ENCODE measurements at places on chromosomes 11 and 22. TPM values are rescaled to one million over a fixed set of nuclear protein-coding genes. Genes with fewer than 3 reads are reported as not detected.
A peak's percentile ranks its signal among the peaks of the same experiment; 100 is the strongest.

GTSE1 gene
- total RNA-seq = 31.9 TPM

OR8K1 gene
- not detected for total RNA-seq

MMP8 gene
- not detected for total RNA-seq

APOBEC3B gene
- 23.3 TPM for total RNA-seq

TRIOBP gene
- total RNA-seq = 128 TPM

MAPK12 gene
- 33.8 TPM for total RNA-seq

ADAMTS8 gene
- not detected for total RNA-seq

ABCG4 gene
- total RNA-seq = 0.06 TPM

MOGAT2 gene
- total RNA-seq = not detected

INSC gene
- 10.6 TPM for total RNA-seq

APOBEC3H gene
- 0.26 TPM for total RNA-seq

TRPC6 gene
- not detected for total RNA-seq

GRCh38 chr11:134086376-134086775 is 17.5 kb downstream of the JAM3 start:
- DNase-seq = no peak

GRCh38 chr22:42688241-42689211 is 32.1 kb downstream of the A4GALT start:
- peak; percentile 96 for DNase-seq

GRCh38 chr11:120529214-120529613 is 17.7 kb downstream of the GRIK4 start:
- no peak for DNase-seq

- no peak for DNase-seq
Measured at GRCh38 chr11:66467034-66467659, 442 bp downstream of the PELI3 start.

GRCh38 chr22:37634417-37634924 is 5.0 kb upstream of the SH3BP1 start:
- no peak for DNase-seq

- DNase-seq = no peak
Measured at GRCh38 chr11:83520849-83521248, 234.7 kb upstream of the CCDC90B start.

GRCh38 chr11:119608781-119609180 is 120.2 kb downstream of the NECTIN1 start:
- DNase-seq = no peak

DNA sequence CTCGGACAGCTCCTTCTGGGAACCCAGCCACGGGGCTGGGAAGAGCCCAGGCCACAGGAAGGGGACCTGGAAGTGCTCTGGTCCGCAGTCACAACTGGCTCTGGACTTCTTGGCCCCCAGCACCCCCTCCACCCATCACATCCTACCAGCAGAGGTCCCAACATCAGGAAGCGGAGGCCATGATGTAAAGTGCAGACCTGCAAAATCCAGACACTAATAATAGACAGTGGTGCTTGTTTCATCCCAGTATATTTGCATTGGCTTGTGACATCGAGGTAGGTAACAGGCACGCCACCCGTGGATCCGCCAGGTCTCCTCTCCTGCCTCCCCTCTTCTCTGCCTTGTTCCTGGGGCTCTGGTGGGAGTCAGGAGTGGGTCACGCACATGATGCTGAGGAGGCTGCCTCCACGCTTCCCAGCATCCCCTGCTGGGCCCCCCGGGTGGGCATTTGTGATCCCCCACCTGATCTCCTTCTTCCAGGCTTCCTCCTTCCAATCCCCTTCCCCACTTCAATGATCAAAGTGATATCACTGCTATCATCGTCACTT is 1454.0 kb downstream of the BRD1 start:
- no peak for DNase-seq

- no peak for DNase-seq
Measured at GRCh38 chr11:32229576-32230240, 138.8 kb downstream of the RCN1 start.

DNA sequence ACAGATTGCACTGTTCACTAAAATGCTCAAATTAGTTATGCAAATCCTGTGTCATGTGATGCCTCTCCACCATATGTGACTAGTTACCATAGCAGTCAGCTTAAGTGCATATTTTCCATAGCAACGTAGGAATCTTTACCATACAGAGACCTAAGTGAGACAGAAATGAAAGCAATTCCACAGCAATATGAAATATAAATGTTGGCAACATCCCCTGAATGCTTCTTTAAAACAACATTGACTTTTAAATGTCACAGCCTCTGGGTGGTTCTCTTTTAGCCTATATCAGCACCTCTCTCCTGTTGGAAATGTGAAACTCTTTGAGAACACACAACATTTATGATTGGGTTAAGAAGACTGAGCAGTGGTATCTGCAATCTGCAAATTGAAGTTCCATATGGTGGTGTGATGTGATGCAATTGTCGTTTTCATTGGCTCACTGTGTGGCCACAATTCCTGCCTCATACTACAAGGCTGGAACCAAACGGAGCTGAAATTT is 814.6 kb downstream of the DLG2 start:
- DNase-seq = no peak

DNA sequence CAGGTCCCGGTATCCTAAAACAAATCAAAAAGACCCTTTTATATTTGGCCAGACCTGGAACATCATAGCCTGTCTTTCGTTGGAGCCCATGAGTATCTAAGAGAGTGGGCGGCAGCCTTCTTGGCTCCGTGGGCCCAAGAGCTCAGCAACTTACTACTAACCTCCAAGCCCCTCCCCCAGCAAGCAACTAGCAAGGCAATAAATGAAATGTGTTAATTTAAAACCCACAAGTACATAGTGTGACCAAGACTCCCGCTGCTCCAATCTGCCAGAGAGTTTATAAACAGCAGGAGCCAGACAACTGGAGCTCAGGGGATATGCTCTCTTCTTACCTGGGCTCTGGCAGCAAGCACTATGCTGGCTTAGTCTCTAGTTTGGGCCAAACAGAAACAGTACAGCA is 40.8 kb upstream of the CYP2D6 start:
- DNase-seq = no peak

- no peak for DNase-seq
Measured at GRCh38 chr11:37230865-37231264, 632.8 kb upstream of the RAG2 start.

DNA sequence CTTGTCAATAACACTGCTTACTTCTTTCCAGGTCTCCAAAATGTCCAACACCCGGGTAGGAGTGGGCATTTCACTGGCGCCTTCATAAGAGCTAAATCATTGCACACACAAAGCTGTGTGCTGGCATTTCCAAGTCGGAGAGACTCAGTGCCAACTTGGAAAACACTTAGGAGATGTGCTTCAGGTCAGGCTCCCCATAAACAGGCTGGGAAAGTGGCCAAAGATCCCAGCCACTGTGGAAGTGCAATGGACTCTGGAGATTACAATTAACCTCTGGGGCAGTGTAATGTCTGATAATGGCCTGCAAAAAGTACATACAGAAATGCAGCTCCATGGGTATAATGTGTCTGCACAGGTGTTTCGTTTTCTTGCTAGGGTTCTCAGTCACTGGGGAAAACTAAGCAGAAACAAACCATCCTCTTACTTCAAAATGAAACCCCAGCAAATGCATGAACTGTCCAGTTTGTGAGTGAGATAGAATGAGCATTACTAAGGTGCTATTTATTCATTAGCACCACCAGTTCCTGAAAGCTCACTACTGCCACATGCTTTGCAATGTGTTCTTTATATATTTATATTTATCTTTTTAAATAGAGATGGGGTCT is 79.0 kb downstream of the ABTB2 start:
- no peak for DNase-seq

DNA sequence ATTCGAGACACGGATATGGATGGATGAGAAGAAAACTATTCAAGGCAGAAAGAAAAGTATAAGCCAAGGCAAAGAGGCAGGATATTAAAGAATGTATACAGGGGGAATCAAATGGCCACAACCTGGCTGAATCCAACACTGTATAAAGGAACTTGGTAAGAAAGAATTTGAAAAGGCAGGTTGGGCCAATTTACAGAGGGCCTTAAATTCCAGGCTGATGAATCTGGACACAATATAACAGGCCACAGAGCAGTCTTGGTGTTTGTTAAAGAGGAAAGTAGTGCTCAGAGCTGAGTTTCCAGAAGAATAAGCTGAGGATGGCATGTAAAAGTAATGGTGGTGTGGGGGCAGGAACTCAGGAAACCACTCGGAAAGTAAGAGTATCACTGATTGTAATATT is 72.3 kb upstream of the POU2AF2 start:
- DNase-seq = no peak

DNA sequence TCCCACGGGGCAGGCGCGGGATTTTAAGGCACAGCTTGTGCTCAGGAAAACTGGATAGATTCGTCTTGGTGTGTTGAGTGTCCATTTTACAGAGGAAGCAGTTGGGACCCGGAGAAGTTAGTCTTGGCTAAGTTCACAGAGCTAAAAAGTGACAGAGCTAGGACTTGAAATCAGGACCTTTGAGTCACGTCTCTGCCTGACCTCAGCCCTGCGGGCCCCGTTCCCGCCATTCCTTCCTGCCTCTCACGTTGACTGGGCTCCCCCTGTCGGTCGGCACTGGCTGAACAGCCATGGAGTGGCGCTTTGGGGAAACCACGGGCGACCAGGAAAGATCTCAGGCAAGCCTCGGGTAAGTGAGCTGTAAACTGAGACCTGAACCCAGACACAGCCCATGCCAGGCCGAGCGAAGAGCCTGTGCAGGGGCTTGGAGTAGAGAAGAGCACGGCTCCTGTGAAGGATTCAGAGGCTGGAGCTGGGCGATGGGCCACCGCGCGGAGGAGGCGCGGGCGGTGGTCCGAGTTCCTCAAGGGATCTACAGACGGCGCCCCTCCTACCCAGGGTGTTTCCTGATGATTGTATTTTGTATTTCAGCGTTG is 54.1 kb downstream of the WNT11 start:
- peak; percentile 67 for DNase-seq

GRCh38 chr22:50150161-50151129 is 20.1 kb upstream of the PANX2 start:
- no peak for DNase-seq

DNA sequence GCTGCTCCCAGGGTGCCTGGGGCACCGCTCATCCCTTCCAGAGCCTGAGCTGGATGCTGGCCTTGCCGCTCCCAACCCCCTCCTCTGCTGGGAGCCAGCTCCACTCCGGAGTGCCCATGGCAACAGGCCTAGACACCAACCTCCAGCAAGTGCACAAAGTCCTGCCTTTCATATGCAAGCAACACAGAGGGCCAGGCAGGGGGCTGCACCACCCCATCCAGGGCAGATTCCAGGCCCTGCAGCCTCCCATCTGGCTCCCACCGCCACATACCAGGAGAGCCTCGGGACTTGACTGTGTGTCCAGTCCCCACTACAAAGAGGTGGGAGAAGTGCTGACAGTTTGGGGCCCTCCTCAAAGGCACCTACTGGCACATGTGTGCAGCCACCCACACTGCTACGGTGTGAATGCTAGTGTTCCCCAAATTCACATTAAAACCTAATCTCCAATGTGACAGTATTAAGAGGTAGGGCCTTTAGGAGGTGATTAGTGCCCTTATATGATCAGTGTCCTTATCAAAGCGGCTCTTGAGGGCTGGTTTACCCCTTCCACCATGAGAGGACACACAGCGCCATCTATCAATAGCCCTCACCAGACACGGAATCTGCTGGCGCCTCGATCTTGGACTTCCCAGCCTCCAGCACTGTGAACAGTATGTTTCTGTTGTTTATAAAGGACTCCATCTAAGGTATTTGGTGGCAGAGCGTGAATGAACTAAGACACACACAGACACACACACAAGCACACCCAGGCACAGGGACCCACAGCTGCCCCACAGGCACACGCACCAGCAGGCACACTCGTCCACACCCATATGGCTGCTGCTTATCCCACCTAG is 16.2 kb downstream of the ARVCF start:
- no peak for DNase-seq

GRCh38 chr22:49704345-49705215 is 123.1 kb downstream of the BRD1 start:
- no peak for DNase-seq

- DNase-seq = no peak
Measured at GRCh38 chr22:17920145-17920605, 104.2 kb downstream of the MICAL3 start.

DNA sequence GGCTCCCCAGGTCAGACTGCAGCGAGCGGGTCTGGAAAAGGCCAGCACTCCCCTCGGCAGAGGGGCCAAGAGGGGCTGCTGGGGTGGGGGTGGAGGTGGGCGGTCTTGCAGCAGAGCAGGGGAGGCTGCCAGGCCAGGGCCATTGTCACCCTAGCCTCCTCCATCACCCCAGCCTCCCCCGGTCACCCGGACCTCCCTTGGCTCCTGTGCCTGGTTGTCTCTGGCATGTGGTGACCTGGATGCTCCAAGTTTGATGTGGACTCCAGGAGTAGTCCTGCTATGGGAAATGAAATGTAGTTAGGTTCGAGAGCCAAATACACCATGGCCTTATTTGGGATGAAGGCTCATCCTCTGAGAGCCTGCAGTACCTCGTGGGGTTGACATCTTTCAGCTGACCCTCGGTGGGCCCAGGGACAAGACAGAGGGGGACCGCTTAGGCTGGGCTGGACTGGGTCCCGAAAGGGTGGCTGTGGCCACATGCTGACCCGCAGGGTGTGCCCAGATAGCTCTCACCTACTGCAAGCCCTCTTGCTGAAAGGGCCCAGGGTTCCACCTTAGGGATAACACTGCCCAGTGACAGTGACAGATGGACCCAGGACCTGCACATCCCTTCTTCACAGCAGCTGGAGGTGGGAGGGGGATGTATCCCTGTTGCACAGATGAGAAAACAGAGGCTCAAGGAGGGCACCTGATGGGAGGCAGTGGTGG is 24.1 kb downstream of the MRGPRD start:
- DNase-seq = no peak

GRCh38 chr11:110679323-110679975 is 32.8 kb downstream of the ARHGAP20 start:
- DNase-seq = peak; percentile 24

DNA sequence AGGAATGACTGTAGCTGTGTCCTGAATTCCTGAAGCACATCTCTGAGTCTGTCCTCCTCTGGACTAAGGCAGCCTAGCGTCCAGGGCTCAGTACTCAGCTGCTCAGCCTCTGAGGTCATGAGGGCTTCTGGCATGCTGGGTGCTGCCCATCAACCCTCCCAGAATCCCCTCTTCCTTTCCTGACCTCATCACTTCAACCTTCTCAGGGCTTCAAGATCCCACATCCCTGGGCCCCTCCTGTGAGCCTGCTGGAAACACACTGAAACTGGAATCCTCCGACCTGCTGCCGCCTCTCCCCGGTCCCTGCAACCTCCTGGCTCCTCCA is 803 bp downstream of the KRTAP5-8 start:
- no peak for DNase-seq
